ENCODE measurements at places on chromosomes 4 and X. TPM values are rescaled to one million over a fixed set of nuclear protein-coding genes. Genes with fewer than 3 reads are reported as not detected.

DNA sequence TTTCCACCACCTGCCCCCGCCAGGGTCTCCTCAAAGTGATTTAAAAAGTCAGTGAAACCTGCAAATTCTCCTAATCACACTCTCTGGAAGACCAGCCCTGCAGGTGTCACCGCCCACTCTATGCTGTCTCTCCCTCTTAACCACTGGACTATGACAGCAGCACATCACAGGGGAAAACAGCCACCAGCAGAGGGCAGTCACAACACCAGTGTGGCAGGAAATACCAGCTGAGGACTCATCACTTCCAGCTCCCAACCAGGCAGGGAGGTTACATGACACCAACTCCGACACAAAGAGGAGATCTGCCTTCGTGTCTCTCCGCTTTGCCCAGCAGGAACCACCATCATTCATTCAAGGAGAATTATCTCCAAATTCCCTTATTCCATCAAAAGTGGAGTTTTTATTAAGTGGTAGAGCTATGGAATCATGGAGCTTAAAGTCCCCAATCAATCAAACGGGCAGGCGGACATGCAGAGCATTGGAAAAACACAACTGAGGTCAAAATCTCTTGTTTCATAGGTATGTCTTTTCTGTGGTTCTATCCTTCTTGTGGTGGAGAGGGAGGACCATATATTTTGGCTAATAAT is 91.3 kb downstream of the NSUN7 start:
- DNase-seq: peak; percentile 57

GRCh38 chr4:141193516-141194034 is 27.1 kb upstream of the ZNF330 start:
- no peak for DNase-seq

DNA sequence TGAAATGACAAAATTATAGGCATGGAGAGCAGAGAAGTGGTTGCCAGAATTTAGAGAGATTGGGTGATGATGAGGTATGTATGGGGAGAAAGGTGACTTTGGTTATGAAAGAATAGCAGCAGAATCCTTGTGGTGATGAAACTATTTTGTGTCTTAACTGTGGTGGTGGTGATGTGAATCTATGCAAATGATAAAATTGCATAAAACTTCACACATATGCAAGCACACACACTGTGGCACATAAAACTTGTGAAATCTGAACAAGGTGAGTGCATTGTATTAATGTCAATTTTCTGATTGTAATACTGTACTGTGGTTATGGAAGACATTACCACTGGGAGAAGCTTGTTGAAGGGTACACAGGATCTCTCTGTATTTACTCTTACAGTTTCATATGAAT is 91.0 kb downstream of the IL15 start:
- DNase-seq: no peak

DNA sequence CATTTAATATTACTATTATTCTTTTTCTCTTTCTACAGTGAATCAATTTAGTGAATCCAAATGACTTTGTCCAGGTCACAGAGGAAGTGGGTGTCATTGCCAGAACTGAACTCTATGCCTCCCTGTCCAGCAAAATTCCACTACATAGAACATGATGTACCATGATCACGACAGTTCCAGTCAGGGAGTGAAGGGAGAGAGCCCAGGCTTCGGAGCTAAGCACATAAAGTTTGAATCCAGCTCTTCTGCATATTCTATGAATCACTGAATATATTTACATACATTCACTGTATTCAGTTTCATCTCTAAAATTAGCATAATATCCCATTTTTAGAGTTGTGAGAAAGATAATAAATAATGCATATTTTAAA is 17.4 kb downstream of the ARHGEF38 start:
- no peak for DNase-seq

GRCh38 chrX:122863067-122863466 is 321.0 kb upstream of the GRIA3 start:
- DNase-seq: no peak

- DNase-seq: no peak
These were observed 15.9 kb downstream of the DHX15 start for GRCh38 chr4:24568425-24568824.

- no peak for DNase-seq
These were observed 783.5 kb upstream of the MAGEB2 start for GRCh38 chrX:29431895-29432294.

- DNase-seq: peak; percentile 18
These were observed 6.8 kb upstream of the SORCS2 start for GRCh38 chr4:7185487-7186030.

- DNase-seq: no peak
These were observed 39.4 kb downstream of the PPM1K start for GRCh38 chr4:88244816-88245579.

GRCh38 chr4:27081675-27082586 is 221.3 kb downstream of the STIM2 start:
- DNase-seq: peak; percentile 32

GRCh38 chr4:65923616-65924015 is 253.3 kb upstream of the EPHA5 start:
- DNase-seq: no peak

DNA sequence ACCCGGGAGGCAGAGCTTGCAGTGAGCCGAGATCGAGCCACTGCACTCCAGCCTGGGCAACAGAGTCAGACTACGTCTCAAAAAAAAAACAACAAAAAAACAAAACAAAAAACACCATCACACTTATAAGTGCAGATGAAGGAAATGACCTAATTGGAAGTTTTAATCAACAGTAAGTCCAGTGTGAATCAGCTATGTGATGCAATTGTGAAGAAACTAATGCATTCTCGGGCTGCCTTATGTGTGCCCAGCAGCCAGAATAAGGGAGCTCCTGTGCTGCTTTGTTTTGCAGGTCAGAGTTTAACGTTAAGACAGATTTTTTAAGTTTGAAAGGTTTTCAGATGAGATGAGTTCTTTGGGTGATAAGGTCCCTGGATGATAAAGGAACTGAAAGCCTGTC is 10.8 kb downstream of the DAPP1 start:
- DNase-seq: no peak

DNA sequence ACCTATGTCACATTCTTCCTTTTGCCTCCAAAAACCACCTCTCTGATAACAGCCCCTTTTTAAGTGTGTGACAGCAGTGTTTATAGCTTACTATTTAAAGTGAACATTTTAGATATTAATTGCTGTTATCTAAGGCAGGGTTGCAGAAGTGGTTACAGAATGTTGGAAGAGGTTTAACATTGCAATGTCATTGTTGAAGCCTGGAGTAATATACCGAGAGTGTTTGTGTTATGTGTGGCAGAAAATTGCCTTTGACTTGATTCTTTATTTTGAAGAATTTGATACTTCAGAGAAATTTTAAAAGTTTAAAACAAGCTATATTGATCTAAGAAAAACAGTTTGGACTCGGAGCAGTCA is 37.1 kb downstream of the SMARCAD1 start:
- DNase-seq: no peak

DNA sequence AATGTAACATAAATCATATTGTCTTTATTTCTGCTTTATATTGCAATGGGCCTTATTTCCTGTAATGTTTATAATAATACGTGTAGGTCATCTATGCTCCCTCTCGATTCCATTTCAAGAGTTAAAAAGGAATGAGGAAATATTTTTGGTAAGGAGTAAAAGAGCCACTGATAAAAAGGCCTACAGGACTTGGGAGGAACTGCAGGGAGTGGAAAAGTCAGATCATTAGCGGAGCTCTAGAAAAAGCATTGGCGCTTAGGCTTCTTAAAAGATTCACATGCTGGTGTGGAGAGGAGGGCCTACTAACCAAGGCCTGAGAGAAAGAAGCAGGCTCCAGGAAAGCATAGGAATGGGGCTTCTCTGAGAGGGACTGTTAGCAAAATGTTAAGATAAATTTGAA is 82.9 kb upstream of the PNPLA4 start:
- no peak for DNase-seq

GRCh38 chr4:173998471-173999144 is 284.9 kb downstream of the FBXO8 start:
- no peak for DNase-seq

DNA sequence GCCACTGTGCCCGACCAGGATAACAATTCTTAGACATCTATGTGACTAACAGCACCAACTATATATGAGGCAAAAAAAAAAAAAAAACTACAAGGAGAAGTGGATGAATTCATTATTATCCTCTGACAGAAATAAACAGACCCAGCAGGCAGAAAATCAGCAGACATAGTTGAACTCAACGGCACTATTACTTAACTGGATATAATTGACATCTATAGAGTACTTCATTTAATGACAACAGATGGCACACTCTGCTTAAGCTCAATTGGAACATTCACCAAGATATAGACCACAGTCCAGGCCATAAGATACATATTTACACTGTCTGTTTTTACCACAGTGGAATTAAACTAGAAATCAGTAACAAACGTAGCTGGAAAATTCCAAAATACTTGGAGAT is 13.3 kb downstream of the CLDN22 start:
- no peak for DNase-seq

GRCh38 chrX:40091691-40092421 is 5.9 kb downstream of the BCOR start:
- no peak for DNase-seq

GRCh38 chrX:153003981-153004380 is 10.1 kb upstream of the PNMA5 start:
- no peak for DNase-seq

DNA sequence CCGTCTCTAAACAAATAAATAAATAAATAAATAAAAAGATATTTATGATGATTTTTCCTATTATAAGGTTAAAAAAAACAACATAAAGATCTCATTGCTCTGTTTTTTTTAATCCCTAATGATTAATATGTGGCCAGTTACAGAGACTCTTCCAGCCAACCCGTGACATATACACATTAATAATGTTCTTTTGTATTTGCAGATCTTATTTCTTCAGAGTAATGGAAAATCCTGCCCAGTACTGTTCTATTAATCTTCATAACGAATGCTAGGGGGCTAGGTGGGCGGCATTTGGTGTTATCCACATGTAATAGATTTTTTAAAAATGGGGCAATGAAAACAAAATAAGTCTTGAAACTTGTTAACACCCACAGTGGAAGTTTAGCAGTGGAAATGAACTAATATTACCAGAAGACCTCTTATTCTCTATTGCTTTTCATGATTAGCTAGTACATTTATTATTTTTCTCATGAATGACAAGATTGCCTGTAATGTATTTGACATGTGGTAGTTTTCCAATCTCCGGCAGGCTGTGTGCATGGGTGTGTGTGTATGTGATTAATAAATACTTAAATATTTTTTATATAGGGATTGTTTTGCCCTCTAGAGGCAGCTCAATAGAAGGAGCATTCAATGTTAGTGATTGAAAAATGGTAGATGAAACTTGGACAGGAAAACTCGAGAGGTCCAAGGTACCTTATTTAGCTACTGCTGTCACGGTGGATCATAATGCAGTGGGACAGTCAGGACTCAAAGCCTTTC is 457.4 kb downstream of the IL1RAPL1 start:
- DNase-seq: no peak

DNA sequence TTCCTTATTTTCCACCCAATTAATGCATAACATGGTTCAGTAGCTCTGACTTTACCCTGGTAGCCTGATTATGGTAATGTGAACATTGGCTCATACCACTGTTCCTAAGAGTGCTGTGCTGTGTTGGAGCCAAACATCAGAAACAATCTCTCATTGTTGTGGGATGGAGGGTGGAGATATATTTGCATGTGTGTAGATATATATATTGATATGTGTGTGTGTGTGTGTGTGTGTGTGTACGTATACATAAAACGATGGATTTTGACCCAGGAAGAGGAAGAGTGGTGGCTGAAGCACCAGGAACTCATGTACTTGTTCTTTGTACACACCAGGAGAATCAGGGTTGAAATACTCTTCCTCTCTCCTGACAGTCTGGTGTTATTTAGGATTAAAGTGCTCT is 247.7 kb downstream of the IL15 start:
- no peak for DNase-seq

DNA sequence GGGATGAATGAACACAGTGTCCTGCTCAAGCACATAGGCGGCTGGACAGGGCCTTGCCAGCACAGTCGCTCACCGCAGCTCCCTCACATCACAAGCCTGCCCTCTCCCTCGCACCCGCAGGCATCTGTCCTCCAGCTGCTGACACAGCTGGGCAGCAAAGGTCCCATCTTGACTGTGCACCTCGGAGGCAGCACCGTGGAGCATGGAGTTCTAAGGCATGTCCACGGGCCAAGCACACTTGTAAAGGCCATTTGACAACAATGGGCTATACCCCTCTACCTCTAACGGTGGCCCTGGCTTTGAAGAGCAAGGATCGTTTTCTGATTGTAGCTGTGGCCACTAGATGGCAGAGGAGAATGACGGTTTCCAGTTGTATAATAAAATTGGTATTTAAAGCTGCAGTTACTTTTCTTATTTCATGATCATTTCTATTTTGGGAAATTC is 53.8 kb downstream of the APLN start:
- DNase-seq: no peak

DNA sequence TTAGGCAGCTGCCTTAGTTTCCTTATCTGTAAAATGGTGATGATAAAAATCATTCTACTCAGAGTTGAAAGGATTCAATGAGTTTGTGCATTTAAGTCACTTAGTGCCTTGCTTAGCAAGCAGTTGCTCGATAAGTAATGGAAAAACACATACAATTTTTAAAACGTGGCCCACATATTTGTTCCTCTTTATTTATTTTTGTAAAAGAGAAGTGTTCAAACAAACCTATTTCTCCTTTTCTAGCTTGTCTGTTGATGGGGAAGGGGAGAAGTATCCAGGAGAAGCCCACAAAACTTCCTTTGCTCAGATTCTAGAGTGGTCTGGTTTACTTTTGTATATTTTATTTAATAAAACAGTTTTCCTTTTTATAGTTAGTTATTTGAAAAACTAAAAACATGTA is 3.3 kb upstream of the HPGDS start:
- no peak for DNase-seq

DNA sequence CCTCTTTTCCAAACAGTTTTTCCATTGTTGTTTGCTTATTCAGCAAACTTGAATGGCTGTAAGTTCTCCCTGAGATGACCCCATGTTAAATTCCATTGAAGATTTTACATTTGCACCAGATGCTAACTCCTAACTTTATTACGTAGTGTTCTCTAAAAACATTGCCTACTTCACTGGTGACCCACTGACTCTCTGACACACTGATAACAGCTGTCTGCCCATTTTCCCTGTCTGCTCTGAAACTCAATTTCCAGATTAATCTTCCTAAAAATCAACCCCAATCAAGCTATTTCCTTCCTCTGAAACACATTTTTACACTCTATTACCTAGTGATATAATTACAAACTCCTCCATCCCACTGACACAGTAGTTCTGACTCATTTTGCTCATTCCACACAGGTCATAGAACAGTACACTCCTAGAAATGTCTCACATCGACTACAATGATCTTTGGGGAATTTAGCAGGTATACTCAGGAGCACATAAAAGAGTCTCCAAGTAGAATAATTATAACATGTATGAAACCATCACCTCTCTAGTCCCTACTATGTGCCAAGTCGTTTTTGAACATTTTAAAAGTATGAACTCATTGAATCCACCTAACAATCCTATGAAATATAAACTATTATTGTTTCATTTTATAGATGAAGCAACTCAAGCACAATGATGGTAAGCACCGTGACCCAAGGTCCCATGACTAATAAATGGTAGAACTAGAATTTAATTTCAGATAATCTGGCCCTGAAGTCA is 210.9 kb downstream of the SLIT2 start:
- DNase-seq: no peak

Gene KCTD8
- total RNA-seq: 1.0 TPM

Gene TRPC5OS
- total RNA-seq: not detected

Gene USO1
- total RNA-seq: 64.5 TPM

Gene HSD17B13
- total RNA-seq: 0.31 TPM

Gene ERVMER34-1
- total RNA-seq: 3.7 TPM

Gene HTN3
- not detected for total RNA-seq

Gene PLRG1
- total RNA-seq: 79.4 TPM

Gene HELT
- total RNA-seq: not detected

Gene PSAPL1
- total RNA-seq: not detected

Gene TLR3
- 28.6 TPM for total RNA-seq
